ENCODE measurements at places on chromosomes 4 and X.
A peak's percentile ranks its signal among the peaks of the same experiment; 100 is the strongest.

- peak; percentile 72 for DNase-seq
Measured at GRCh38 chrX:135432881-135433521, 11.3 kb downstream of the SMIM10L2A start.

DNA sequence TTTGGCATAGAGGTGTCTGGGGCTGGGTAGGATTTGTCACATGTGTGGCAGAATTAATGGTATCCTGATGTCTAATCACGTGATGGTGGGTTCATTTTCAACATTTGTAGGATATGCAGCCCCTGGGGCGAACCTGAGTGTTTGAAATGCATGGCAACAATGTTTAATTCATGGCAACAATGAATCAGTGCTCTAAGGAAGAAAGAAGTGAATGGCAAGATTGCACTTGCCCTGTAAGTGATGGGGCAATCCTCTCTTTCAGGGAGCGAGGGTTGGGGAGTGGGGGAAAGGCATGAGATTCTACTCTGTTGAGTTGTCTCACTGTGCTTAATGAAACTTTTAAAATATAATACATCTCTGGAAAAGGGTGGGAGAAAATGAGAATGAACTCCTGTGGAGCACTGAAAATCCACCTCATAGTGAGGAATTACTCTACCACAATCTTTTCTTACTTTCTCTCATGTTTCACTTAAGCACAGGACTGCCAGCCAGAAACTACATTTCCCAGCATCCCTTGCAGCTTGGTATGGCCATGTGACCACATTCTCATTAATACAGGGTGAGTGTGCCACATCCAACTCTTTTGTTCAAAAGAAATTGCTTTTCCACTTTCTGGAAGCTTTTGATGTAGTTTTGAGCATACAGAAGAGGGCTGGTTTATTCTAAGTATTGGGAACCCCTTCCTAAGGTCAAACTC lies 64.0 kb upstream of the PGM2 start:
- peak; percentile 32 for DNase-seq

DNA sequence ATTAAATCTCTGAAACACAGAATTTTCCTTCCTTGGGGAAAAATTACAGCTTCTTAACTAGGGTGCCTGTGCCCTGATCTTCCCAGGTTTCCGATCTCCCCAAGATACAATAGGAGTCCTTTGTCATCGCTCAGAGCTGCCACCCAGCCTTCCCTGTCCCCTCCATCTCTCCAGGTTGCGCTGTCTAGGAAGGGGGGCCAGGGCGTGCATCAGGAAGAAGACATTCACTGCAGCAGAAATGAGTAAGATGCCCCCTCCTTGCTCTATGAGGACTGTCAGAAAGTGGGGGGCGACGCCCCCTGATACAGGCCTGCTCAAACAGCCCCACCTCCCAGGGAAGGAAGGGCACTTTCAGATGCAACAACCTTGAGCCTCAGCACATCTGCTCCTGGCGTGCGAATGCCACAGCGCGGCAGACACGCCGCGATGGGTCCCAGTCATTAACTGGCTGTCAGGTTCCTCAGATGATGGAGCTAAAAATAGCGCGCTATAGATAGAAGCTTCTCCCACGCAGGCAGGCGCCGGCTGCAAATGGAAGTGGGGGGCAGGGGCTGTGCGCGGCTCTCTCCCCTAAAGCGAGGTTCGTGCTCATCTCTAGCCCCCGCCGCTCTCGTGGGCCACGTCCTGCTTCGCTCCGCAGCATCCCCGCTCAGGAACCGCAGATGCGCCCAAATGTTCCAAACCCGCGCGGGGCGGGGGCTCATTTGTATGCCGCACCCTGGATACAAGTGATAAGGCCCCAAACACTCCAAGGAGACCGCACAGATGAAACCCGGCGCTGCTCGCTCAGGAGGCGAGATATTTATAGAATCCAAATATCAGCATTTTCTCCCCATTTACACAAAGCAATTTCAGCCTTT lies 57.6 kb upstream of the LGI2 start:
- DNase-seq: no peak

DNA sequence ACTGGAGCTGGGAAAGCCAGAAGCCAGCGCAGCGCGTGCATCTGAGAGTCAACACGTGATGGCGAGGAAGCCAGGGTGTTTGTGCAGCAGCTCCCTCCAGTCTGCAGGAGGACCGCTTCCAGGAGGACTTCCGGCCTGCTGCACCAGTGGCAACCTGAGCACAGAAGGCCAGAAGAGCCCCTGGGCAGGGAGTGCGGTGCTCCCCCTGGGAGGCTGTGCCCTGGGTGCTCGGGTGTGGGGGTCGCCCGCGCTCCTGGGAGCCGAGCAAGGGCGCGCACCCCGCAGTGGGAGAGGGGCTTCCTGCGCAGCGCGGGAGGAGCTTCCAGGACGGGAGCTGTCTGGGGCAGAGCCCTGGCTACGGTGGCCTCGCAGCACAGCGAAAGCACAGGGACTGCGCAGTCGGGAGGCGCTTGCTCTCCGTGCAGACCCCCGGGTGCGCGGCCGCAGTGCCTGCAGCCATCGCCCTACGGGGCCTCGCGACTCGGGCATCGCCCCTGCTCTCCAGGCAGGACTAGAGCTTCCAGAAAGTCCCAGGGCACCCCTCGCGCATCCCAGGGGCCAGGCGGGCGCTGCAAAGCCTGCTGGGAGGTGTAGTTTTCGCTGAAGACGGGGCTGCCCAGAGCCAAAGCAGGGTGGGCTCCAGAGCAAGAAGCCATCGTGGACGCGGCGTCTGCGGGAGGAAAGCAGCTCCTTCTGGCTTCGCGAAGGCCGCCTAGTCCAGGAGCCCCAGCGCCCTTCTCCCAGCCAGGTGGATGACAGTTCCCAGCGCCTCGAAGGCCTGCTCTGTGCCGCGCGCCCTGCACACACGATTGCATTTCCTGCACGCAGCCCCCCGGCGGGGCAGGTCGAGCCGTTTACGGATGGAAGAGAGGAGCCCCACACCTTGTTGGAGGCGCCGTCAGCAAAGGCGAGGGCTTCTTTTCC lies 24.1 kb upstream of the WFS1 start:
- no peak for DNase-seq

- DNase-seq: no peak
Measured at GRCh38 chr4:120765260-120765680, 157.3 kb downstream of the PRDM5 start.

DNA sequence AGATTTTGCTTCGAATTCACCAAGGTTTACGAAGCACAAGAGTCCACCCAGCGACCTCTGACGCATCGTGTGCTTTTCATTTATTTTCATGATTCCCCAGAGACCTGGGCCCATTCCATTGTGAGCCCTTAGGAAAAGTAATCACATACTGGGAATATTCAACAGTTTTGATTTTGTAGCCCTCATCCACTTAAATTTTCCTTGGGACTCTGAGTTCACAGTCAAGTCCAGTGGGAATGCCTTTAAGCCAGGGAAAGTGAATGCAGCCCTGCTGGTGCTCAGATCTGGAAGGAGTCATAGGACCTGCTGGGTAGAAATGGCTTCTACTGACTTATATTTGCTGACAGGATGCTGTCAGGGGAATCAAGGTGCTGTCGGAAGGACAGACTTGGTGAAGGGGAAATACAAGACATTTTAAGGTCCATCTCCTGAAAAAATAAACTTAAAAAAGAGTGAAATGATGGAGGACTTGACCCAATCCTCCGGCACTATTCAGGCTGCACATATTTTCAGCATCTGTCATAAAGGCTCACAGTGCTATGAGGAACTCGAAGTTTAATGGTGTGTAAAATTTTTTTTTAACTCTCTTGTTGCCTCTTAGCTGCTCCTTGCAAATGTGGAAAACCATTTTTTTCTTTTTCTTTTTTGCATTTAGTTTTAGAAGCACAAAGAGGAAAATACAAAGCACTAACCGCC lies 204.9 kb downstream of the MID1 start:
- DNase-seq: no peak

DNA sequence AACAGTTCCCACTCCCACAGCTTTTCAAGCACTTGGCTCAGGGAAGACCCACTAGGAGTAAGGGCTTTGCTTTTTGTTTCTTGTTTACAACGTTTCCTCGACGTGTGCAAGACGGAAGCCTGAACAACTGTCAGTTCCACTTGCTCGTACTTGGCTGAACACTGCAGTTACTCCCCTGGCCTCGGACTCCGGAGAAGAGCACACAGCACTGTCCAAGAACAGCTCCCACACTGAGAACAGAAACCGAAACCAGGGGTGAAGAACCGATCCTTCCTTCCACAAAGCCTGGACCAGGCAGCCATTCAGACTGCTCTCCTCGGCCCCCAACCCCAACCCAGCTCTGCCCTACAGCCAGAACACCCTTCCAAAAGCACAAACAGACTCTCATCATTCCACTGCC lies 25.5 kb downstream of the IRF2 start:
- peak; percentile 49 for DNase-seq

DNA sequence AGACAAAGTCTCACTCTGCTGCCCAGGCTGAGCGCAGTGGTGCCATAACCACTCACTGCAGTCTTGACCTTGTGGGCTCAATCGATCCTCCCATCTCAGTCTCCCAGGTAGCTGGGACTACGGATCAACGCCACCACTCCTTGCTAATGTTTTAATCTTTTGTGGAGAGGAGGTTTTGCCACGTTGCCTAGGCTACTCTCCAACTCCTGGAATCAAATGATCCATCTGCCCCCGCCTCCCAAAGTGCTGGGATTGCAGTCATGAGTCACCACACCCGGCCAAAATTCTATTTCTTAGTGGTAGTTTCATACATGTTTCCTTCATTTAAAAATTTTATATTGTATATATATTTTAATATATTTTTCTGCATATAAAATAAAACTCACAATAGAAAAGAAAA lies 125.8 kb upstream of the CLNK start:
- no peak for DNase-seq

GRCh38 chr4:163895378-163896005 lies 401.0 kb downstream of the TMA16 start:
- DNase-seq: no peak

- DNase-seq: no peak
Measured at GRCh38 chrX:8960957-8961468, 72.9 kb downstream of the FAM9B start.

All from lower leg skin (tissue), 4 donors.